SJCRH30 (cell line): ENCODE measurements at places on chromosomes 2 and 18. TPM values are rescaled to one million over a fixed set of nuclear protein-coding genes. Genes with fewer than 3 reads are reported as not detected.

GEN1 gene
- 46.8 and 63.1 TPM in 2 replicates for total RNA-seq

- DNase-seq, result no peak
These were observed 244.8 kb downstream of the PARD3B start for GRCh38 chr2:204790076-204790475.

CNGA3 gene
- 0.08 TPM in 1 of 2 replicates, not detected in the other for total RNA-seq

KLHL41 gene
- total RNA-seq, result 21.1 and 26.1 TPM in 2 replicates

SERPINB8 gene
- 1.6 and 1.9 TPM in 2 replicates for total RNA-seq

DNA sequence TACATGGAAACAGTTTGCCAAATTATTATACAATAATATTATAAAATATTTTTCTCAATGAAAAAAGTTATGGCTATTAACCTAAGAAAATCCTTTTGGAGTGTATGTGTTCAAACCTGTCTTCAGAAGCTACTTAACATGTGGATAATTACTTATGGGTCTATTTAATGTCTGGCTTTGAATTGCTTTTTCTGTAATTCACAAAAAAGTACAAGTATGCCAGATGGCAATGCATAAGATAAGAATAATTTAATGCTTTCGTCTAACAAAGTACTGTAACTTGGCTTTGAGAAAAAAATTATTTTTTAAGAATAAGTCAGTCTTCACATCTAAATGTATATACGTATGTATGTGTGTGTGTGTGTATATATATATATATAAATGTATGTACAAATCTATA is 1073.0 kb downstream of the TDRD15 start:
- DNase-seq, result no peak
